Mesothelial cell of epicardium (in vitro differentiated cells): ENCODE measurements at places on chromosomes 3 and 15.

GRCh38 chr3:150180334-150180733 is 209.6 kb upstream of the PFN2 start:
- DNase-seq = no peak

- no peak for DNase-seq
Observed at GRCh38 chr3:59192473-59192872, 142.6 kb upstream of the CFAP20DC start.

GRCh38 chr15:44397869-44398268 is 29.6 kb upstream of the CTDSPL2 start:
- no peak for DNase-seq

DNA sequence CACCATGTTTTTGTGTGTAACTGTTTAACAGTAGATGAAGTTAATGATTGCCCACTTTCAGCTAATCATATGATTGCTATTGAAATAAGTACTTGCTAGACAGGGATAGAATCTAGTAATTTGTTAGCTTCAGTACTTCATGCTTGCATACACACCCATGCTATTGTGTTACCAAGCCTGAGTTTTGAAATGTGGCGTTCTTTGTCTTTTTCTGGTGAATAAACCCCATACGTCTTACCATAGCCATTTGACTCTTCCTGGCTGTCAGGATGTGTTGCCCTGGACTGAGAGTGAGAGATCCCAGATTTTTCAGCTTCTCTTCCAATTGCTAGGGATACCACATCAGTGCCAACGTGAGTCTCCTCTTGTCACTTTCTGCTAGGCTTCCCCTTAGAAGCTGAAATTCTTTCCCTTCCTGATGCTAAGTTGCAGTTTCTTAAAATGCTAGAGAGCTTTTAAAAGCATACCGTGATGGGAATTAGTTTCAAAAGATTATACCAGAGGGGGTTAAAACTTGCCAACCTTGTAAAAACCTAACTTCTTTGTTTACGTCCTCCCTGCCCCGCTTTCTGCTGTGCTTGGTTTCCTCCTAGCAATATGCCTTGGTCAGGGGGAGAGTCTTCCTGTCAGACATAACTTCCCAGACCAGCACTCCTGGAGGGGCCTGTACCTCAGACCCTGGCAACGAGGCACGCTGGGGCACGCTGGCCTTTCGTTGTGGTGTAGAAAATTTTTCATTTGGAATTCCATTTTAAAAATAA is 62.9 kb upstream of the ULK4 start:
- no peak for DNase-seq

- no peak for DNase-seq
Observed at GRCh38 chr3:1092771-1093170, at the start of gene CNTN6. CNTN6 (plus strand) TSS chr3:1093024; CDS start chr3:1148009, 54,985 bp downstream.

DNA sequence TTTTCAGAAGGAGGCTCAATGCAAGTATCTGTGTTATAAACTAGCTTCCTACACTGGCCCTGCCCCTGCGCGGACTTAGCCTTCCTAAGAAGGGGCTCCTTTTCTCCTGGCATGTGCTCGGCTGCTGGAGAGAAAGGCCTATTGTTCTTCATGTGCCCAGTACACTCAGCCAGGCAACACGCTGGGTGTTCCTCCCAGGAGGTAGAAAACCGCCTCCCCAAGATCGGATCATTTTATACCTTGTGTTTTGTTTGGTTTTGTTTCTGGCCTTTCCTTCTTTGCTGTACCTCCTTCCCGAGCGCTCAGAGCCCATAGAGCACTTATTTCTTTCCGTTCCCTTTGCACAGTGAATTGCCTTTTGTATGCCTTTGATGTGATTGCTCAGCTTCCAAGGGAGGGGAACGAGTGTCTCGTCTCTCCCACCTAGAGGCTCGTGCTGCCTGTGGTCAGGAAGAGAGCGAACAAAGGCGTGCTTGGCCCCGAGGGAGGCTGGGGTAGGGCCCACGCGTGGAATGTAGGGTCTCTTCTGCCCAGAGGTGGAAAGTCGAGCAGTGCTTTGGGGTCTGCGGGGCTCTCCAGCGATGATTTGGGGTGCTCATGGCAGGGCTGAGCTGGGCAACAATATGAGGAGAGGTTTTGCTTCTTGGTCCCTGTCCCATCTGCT is 30.0 kb downstream of the CCNL1 start:
- no peak for DNase-seq

GRCh38 chr3:138328341-138328740 is 1.3 kb downstream of the NME9 start:
- no peak for DNase-seq

GRCh38 chr3:71039332-71039731 is 544.2 kb downstream of the FOXP1 start:
- DNase-seq = no peak

DNA sequence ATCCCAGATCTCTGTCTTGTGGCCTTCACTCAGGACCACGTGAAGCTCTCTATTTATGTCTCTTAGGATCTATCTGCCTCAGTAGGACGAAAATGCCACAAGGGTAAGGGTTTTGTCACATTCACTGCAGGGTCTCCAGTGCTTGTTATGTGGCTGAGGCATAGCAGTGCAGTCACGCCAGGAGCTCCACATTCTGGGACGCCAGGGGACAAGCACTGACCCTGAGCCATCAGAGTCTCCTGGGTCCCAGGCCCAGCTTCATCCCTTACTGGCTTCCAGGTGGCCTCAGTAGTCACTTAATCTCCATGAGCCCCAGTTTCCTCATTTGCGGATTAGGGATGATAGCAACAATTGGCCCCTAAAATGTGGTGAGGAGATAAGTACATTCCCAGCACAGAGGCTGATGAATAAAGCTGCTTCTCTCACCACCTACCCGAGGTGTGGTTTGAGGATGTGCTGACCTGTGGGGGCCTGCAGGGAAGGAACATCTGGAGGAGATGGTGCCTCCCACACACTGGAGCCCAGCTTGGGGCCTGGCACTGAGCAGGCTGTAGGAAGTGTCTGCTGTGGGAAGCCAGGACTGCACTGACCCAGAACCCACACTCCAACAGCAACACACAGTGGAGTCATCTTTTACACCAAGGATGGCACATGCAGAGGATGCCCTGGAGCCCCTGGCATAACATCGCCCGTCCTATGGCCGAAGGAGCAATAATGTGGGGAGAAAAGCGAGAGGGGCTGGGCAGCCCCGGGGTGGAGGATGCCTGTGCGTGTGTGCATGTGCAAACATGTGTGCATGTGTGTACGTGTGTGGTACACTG is 93.2 kb upstream of the IQSEC1 start:
- DNase-seq = no peak

GRCh38 chr15:89114990-89115389 is 26.7 kb downstream of the ABHD2 start:
- no peak for DNase-seq

GRCh38 chr3:159817126-159817525 is 171.5 kb upstream of the IL12A start:
- no peak for DNase-seq
